ENCODE measurements at places on chromosomes 4 and X.

DNA sequence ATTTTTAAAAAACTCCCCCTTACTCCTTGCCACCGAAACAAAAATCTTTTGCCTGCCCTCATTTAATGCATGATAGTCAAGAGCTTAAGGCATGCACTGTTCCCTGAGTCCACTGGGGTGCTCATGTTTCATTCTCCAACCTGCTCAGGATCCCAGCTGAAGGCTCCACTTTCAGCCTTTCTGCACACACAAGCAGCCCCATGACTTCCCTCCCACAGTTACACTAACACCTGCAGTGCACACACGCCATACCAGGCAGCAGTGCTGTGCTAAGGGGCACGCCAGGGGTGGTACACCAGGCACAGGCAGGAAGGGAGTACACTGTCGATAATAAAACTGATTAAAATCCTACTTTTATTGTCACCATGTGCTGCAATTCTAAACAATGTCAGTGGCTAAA is 385.2 kb downstream of the BMPR1B start:
- peak; percentile 34 for DNase-seq

DNA sequence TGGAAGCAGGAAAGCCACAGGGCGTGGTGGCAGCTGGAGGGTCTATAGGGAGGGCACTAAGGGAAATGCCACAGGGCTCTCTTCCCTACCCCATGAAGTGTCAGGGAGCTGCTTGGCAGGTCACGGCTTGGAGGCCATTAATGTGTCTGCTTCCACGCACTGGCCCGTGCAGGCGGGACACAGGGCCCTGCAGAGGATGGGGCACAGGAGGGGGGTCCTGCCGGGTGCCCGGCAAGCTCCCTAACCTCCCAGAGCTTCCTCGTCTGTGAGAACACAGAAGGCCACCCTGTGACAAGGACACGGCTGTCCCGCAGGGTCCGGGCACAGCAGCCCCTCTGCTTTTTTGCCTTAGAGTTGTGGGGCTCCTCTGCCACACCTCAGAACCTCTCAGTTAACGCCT is 25.5 kb downstream of the FAM53A start:
- DNase-seq, result peak; percentile 1

DNA sequence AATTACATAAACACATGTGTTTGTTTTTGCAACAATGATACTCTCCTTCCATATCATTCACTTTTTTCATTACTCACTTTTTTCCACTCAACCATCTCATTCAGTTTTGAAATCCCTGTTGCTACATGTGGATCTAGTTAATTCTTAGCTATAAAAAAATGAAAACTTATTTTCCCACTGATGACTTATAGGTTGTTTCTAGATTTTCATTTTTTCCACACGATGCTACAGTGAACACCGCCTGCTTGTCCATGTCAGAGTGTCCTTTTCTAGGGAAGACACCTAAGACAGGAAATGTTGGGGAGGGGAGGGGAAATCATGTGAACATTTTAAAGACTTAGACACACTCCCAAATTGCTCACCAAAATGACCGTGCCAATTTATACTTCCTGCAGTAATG is 70.2 kb downstream of the SUPT20HL2 start:
- no peak for DNase-seq

DNA sequence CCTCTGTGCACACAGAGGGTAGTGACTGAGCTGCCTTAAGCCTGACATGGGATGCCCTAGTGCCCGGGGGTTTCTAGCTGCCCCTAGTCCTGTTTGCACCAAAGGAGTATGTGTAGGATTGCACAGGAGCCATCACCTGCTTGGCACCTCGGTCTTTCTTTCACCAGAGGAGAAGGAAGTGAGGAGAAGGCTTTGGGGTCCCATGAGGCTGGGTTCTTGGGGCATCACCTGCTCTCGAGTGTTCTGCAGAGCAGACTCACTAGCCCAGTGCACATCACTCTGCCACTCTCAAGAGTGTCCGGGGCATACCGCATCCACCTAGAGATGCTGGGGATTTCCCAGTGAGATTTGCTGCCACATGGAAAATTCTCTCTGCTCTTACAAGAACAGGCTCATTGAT is 40.5 kb upstream of the GPR78 start:
- no peak for DNase-seq

GRCh38 chr4:70591955-70592582 is at the start of gene AMBN:
Gene AMBN (plus strand): TSS chr4:70592256. CDS start chr4:70592359, 103 bp downstream.
- DNase-seq, result no peak

GRCh38 chrX:142040906-142041305 is 137.2 kb downstream of the MAGEC1 start:
- DNase-seq, result no peak

Measured in iPS-NIHi11 (cell line).